Ovary (tissue), 10 donors: ENCODE measurements at places on chromosomes 12 and 14.

DNA sequence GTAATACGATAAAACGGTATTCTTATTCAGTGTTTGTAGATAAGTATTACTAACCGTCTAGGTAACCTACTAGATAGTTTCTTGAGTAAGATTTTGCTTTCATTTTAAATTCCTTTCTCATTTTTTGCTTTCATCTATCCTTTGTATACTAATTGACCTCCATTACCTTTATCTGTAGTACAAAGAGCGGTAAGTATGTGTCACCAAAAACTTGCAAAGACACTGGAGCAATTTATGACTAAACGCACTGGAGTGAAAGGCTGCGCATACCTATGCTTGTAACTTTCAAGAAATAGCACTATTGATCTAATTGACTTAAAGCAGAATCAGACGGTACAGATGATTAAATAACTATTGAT is 1.7 kb downstream of the ARHGAP5 start:
- no peak for DNase-seq

DNA sequence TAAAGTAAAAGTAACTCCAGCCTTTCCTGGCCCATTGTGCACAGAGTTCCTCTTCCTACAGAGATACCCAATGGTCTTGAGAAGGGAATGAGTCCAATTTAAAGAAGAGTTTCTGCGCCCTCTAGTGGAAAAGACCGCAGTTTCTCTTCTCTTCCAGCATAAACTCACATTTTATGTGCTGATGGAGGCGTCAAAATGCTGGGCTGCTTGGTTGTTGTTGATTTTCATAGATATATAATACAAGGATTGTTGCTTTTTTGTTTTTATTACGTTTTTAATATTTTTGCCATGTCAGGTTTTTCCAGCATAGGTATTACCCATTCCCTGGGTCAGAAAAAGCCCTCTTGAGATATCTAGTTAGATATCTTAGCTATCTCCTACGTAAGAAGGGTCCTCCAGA is 356.9 kb upstream of the STXBP6 start:
- no peak for DNase-seq

- no peak for DNase-seq
These were observed 45.3 kb downstream of the FRS2 start for GRCh38 chr12:69515394-69515930.

GRCh38 chr14:81440041-81440440 is 39.9 kb upstream of the STON2 start:
- no peak for DNase-seq

- no peak for DNase-seq
These were observed 33.0 kb downstream of the PWP1 start for GRCh38 chr12:107718606-107719005.

- no peak for DNase-seq
These were observed 65.5 kb upstream of the LHX5 start for GRCh38 chr12:113537046-113537750.

- no peak for DNase-seq
These were observed 27.4 kb downstream of the FAM177A1 start for GRCh38 chr14:35073486-35073885.

GRCh38 chr12:5070090-5070489 is 26.4 kb downstream of the KCNA5 start:
- DNase-seq = no peak

DNA sequence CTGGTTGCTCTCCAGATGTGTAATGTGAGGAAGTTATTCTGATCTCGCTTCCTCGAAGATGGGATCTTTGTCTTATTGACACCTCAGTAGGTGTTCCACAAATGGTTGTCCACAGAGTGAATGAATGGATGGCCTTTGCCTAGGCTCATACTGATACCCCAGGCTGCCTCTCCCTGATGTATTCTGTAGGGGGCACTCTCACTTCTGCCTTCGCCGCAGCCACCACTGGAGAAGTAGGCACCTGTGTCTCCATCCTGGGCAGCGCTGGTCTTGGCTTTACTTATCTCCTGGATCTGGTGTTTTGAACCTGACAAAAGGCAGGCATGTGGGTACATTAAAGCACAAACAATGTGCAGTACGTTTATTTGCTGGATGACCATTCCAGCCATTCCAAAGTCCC is 82.1 kb downstream of the ZFP36L1 start:
- no peak for DNase-seq
